ENCODE measurements at places on chromosomes 12 and 14.

GRCh38 chr14:60839657-60840056 lies 105.1 kb downstream of the MNAT1 start:
- DNase-seq = no peak

GRCh38 chr14:42504433-42504832 lies 897.8 kb downstream of the LRFN5 start:
- no peak for DNase-seq

GRCh38 chr12:39627914-39628313 lies 8.3 kb upstream of the ABCD2 start:
- no peak for DNase-seq

GRCh38 chr12:107436376-107436775 lies 249.2 kb upstream of the PWP1 start:
- DNase-seq = no peak

DNA sequence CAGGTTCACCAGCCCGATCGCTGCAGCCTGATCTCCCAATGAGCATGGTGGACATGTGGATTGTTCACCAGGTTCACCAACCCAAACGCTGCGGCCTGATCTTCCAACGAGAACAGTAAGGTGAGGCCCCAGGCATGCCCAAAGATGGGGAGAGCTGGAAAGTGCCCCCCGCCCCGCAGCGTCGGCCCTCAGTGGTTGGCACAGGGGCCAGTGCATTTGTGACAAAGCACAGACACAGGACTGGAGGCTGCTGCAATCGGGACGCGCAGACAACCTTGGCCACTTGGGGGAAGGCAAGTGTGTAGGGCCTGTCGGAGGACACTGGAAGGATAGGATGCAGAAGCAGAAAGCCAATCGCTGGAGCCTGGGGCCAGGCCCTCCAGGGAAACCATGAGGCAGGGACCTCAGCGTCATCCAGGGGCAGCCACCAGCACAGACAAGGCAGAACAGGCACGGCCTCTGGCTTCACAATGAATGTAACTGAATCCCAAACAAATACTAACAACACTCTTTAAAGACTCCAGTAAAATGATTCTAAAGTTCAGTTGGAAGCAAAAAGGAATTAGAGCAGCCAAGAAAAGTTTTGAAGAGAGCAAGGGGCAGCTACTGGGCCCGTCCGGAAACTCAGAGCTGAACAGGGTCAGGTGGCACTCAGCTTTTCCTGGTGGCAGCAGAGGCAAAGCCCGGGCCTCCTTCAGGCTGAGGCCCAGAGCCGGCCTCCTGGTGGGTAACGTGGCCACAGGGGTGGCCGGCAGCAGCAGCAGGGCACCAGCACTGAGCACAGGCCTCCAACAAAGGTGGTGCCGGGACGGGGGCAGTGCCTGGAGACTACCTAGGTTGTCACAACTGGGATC lies 13.3 kb downstream of the BRF1 start:
- no peak for DNase-seq

DNA sequence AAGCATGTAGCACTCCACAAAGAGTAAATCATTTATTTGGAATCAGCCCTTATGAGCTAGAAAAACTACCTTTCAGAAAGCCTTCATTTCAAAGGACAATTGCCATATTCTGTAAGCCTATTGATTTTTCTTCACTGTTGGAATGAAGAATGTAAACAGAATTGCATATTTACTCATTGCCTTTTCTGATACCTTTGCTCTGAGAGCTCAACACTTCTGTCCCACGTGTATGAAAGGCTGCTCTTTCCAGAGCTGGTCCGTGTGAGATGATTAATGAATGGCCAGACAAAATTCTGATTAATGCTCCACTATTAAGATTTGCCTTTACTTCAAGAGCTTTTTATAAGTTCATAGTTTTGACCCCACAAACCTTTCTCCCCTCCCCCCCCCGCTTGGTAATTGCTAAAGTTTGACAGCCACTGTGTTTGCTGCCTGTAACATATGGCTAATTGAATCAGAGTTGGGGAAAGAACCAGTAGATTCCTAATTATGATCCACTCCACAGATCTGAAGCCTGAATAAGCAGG lies 63.0 kb upstream of the PLEKHA5 start:
- DNase-seq = no peak

DNA sequence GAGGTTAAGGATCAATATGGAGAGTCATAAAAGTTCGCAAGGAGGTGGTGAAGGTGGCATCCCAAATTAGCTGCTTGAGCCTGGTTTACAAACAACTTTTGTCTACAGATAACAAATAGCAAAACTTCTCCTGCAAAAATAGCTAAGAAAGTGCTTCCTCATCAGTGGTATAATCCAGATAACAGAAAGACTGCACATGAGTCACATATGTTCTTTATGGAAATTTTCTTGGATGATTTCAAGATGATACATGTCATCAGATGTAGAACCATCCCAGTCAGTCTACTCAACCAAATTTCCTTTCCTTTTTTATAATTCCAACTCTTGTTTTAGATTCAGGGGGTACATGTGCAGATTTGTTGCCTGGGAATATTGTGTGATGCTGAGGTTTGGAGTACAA lies 133.0 kb downstream of the BTG1 start:
- no peak for DNase-seq

GRCh38 chr12:2291182-2291832 lies 238.5 kb downstream of the CACNA1C start:
- no peak for DNase-seq

- no peak for DNase-seq
Observed at GRCh38 chr14:80213602-80214001, 2.3 kb upstream of the DIO2 start.

GRCh38 chr12:77025782-77026314 lies 39.5 kb downstream of the E2F7 start:
- DNase-seq = no peak

DNA sequence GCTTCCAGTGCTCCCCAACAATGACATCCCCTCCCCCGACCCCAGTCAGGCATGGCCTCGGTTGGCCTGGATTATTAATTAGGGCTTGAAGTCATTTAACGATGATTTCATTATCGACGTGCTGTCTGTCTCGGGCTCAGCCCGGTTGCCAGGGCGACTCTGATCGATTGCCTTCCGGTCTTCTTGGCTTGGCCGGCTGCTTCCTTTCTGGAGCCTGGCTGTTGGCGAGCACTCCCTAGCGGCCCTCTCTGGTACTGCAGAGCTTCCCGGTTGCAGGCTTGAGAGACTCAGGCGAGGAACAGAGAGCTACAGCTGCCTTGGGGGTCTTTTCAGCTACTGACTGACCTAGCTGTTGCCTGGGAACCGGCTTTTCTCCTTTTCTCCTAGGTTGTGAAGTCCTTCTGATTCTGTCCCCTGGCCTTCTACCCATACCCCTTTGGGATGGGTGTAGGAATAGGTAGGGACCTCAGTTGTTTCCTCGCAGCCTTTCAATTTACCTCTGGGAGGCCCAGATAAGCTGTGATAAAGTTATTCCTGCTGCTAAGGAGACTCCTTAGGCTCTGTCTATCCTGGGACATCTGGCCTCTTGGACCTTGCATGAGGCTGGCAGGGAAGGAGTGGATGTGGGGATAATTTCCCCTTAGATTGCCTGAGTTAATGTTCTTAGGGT lies 5.5 kb upstream of the CISTR start:
- DNase-seq = peak; percentile 66

- DNase-seq = no peak
Observed at GRCh38 chr12:48966177-48966895, 5.2 kb downstream of the WNT10B start.

GRCh38 chr14:68548194-68549076 lies 244.4 kb downstream of the ZFP36L1 start:
- no peak for DNase-seq
